ENCODE measurements at places on chromosomes 4 and X.

DNA sequence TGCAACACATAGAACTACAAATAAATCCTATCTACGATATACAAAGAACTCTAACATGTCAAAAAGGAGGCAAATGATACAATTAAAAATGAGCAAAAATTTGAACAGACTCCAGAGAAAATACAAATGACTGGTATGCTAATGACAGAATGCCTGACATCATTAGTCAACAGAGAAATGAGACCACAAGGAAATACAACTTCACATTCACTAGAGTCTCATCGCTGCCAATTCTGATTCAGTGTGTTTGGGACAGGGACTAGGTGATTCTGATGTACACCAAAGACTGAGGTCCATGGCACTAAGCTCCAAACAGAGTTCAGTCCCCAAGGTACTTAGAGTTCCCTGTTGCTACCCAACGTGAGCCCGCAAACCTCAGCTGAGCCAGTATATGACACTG is 23.4 kb downstream of the SLC2A9 start:
- DNase-seq: no peak

DNA sequence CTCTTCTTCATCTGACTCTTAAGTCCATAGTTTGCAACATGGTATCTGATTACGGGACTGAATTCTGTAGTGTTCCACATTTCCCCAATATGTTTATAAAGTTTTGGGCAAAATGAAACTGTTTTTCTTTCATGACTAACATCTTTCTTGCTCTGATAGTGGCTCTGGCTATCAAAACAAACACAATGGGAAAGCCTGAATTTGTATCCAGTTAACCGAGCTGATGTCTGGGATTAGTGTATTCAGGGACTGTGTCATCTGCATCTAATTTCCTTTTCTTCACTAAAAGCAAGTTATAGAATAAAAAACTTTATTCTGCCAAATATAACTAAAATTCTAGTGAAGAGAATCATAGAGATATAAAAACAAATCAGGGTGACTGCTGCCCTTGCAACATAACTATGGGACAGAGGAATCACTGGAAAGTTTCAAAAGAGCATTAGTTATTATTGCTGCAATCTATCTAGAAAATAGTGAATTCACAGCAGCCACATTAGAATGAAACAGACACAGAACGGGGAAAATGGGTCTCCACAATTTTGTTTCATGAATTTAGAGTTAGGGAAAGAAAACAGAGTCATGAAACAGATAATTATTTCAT is 61.3 kb downstream of the ANTXR2 start:
- DNase-seq: peak; percentile 86

DNA sequence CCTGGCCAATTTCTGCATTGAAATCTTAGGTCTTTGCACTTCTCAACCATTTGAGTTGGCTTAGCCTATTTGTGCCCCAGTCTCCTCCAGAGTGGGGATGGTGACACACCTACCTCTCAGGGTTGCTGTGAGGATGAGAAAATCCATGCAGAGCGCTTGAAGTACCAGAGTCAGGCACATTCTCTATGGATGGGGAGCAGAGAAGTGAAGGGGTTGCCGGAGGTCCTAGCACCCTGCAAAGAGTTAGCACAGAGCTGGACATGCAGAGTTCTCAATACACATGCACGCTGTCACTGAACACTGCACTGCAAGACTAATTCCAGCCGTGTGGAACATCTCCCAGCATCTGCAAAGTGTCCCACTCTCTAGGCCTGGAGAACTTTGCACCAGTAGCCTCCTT is 2.6 kb upstream of the STK32B start:
- no peak for DNase-seq

GRCh38 chrX:38142610-38143009 is 78.1 kb downstream of the SRPX start:
- peak; percentile 65 for DNase-seq

DNA sequence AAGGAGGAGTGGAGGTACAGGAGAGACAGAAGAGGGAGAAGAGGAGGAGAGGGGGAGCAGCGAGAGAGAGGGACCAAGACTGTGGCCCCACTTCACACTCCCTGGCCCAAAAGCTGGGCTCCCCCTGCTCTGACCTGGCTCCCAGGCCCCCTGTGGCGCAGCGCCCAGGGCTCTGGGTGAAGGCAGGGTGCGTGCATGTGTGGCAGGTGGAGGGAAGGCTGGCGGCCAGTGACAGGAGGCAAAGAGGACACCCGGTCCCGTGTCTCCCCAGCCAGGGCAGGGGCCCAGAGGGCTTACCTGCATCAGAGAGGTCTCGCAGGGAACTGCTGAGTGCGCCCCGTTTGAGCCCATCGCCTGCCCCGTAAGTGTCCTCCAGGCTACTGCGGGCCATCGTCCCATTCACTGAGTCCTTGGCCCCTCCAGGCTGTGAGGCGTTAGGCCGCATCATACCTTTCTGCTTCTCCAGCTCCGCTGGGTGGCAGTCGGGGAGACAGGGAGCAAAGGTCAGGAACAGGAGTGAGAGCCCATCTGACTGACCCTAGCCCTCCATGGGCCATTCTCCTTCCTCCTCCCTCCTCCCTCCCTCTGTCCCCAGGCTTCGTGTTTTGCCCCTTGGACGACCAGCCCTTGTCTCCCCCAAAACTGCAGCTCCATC is 11.1 kb upstream of the KDM5C start:
- DNase-seq: no peak

DNA sequence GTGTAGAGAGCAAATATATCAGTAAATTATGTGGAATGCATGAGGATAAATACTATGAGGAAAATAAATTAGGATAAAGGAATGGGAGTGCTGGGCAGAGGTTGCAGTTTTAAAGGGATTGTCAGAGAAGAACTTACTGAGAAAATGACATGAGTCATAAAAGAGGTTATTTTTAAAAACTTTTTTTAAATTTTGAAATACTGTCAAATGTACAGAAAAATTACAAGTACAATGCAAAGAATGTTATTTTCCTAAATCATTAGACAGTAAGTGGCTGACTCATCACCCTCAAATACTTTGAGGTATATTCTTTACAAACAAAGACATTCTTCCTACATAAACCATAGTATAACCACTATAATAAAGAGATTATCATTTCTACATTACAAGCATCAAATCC is 29.8 kb upstream of the H2AZ1 start:
- DNase-seq: peak; percentile 50

- no peak for DNase-seq
These were observed 16.0 kb upstream of the ERCC6L start for GRCh38 chrX:72254816-72255215.

GRCh38 chrX:11899091-11899490 is 141.1 kb downstream of the MSL3 start:
- peak; percentile 64 for DNase-seq

DNA sequence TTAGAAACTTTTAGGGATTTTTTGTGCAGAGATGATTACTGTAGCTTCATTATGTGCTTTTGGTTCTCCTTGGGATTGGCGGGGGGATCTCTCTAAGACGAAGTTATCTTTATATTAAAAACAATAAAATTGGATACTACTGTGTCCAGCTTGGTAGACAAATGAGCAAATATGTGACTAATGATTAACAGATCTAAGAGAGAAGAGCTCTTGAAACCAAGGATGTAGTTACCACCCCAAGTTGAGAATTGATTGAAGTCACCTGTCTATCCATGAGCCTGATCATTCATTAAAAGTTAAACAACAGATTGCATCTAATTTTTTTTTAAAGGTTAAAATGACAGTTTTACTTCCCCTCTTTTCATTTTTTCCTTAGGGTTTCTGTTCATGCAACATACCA is 8.7 kb downstream of the PAICS start:
- DNase-seq: no peak

- DNase-seq: no peak
These were observed 158.3 kb downstream of the SLC4A4 start for GRCh38 chr4:71497078-71497477.

GRCh38 chr4:38855466-38855865 is 1.2 kb downstream of the TLR6 start:
- no peak for DNase-seq

GRCh38 chr4:153890761-153891160 is 101.9 kb upstream of the SFRP2 start:
- no peak for DNase-seq

DNA sequence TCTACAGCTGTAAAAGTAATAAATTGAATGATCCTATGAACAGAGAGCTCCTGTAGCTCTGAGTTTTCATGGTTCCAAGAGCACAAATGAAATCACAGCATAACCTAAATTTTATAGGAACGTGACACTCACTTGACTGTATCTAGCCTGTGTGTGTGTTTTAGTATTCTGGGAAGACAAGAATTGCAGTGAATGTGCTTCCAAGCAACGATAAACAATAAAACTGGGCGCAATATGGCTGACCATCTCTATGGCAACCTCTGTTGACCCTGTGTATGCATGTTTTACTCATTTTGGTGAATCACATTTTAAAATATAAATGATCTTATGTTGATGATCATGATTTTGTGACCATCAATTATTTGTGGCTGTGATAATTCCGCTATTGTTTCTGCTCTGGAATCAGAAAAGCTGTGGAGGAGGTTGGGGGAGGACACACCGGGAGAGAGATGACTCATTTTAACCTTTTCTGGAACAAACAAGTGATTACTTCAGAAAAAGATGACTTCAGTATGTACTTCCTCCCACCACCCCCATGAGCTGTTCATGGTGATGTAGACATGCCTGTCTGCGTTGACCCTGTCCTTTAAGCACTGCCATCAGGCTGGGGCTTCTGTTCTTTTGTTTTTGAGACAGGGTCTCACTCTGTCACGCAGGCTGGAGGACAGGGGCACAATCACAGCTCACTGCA is 31.8 kb downstream of the USP11 start:
- DNase-seq: peak; percentile 75

DNA sequence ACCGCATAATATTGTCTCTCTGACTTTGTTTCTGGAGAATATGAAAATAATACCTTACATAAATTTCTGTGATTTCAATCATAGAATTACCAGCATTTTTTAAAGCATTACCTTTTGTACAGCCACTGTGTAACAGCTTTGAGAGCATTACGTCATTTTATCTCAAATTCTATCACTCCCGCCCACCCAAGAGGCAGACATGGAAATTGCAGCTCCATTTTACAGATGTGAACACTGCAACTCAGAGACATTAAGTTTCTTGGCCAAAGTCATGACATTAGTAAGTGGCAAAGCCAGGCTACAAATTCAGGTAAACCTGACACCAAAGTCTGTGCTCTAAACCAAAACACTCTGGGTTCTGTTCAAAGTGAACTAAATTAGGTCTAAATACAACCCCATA is 33.6 kb upstream of the KDR start:
- DNase-seq: no peak

DNA sequence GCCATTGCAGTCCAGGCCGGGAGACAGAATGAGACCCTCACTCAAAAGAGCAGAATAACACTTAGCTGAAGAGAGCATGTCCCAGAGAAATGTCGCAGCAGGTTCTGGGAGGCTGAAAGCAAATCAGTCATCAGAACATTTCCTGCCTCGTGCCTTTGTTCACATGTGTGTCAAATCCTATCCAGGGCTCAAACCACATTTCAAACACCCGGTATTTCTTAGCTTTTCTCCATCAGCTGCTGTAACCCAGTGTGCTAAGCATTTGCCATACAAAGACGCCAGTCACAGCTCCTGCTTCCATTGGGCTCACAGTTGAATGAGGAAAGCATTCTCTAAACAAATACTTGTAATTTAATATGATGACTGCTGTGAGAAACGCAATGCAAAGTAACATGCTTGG is 6.0 kb downstream of the PALLD start:
- no peak for DNase-seq

GRCh38 chr4:36091997-36092396 is 152.3 kb downstream of the ARAP2 start:
- DNase-seq: no peak

GRCh38 chr4:89829470-89830138 is 7.4 kb downstream of the SNCA start:
- DNase-seq: peak; percentile 20

- no peak for DNase-seq
These were observed 44.1 kb upstream of the SEC24B start for GRCh38 chr4:109389369-109390114.

GRCh38 chr4:139840773-139841172 is 175.2 kb downstream of the MGST2 start:
- DNase-seq: no peak

- no peak for DNase-seq
These were observed 30.1 kb upstream of the SPARCL1 start for GRCh38 chr4:87559090-87559837.

DNA sequence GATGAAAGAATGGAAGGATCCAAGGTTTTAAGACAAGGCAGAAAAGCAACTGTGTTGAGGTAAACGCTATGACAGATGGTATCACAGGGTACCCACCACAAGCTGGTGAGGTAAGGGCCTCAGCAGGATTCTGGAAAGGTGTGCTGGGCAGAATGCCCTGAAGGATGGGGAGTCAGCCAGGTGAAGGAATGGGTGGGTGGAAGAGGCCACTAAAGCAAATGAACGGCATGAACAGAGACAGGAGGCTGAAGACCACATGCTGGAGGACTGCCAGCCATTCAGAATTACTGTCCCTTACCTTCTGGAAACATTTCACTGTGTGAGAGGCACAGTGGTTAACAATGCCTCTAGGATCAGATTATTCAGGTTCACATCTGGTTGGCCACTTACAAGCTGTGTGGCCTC is 23.6 kb downstream of the GPRIN3 start:
- DNase-seq: no peak

GRCh38 chrX:35919536-35920309 is at the start of gene CFAP47:
Gene CFAP47 (plus strand): TSS chrX:35919734. CDS start chrX:35919800, 66 bp downstream.
- no peak for DNase-seq

- no peak for DNase-seq
These were observed 644 bp downstream of the LAMP2 start for GRCh38 chrX:120468479-120468824.

DNA sequence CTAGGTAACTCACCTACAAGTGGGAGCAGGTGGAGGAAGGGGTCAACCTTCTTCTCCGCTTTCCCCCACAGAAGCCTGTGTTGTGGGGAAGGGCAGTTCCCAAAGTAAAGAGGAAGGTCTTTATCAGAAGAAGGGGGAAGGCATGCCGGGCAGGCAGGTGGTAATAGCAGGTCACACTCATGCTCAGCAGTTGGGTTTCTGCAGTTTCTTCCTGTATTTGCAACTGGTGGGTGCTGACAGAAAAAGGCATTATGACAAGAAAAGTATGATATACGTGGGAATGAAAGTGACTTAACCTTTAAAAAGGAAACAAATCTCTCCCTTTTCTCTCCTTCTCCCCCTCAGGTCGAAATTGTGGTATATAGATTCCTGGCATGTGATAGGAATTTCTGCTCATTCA is 3.7 kb downstream of the MTMR1 start:
- no peak for DNase-seq

DNA sequence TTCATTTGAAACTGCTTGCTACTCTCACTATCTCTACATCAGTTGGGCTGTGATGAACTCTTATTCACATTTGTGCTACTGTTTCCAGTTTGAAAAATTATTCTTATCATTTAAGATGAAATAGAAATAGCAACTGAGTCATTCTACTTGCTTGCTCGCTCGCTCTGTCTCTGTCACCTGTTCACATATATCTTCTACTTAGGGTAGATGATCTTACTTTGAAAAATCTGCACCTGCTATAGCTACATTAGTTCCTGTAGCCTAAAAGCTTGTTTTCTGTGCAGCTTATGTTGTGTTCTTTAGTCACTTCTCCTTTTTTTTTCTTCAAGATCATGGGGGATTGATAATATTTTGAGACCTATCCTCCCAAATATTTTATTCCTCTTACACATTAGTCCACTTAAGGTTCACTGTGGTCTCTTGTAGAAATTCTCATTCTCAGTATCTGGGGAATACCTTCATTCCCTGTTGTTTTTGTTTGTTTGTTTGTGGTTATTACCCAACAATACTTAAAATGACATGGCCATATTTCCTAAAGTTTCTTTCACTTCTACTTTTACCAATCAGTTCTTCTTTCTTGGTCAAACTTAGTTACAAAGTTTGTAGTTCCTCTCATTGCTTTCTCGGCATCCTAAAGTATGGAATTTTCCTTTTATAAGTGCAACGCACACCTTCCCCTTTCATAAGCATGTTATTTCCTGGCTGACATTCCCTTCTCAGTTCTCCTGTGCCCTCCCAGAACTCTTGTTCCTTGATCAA is 36.5 kb downstream of the CLCN5 start:
- no peak for DNase-seq

Data from iris pigment epithelial cell (primary cell).